ENCODE measurements at places on chromosomes 5 and 9.

DNA sequence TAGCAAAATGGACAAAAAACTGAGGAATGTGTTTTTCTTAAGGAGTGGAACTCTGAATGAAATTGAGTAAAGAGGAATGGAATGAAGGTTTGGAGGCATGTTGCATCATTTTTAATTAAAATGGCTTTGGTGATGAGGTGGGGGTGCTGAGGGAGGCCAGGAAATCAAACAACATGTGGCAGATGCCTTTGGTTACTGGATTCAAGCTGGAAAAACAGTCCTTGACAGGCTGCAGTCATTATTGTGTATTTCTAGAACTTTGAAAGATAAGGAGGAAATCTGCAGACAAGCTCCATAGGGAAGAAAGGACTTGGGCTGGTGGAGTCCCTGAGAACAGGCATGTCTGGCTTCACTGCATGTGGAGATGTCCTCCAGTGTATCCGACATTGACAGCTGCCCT, 203.5 kb upstream of the HAPLN1 start:
- DNase-seq = no peak

DNA sequence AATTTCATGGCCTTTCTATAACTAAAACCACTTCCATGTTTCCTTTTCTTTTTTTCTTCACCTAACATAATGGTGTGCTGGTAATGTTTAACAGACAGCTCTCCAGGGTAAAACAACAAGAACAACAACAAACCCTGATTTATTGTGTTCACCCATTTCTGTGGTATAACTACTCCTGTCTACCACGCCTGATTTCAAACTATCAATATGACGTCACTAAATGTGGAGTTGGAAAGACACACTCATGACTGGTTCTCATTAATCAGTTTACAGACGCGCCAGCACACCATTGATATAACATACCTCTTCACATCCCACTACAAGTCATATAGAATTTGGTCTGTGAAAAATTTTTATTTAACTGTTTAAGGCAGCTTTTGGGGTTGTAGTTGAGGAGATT, 142.9 kb downstream of the ARRDC3 start:
- DNase-seq = no peak

DNA sequence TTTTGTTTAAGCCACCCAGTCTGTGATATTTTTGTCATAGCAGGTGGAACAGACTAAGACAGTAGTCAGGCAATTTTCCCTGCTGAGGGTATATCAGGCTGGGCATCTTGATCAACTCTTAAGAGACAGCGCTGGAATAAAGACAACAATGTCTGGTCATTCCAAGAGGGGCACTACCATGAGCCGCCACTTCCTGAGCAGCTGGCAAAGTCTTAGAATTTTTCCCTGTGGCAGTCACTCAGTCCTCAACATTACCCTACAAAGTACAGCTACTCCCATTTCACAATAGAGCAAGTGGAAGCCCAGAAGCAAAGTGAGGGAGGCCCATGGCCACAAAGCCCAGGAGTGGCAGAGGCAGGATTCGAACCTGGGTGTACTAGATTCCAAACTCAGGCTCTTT, 74.8 kb downstream of the SH3PXD2B start:
- DNase-seq = no peak

DNA sequence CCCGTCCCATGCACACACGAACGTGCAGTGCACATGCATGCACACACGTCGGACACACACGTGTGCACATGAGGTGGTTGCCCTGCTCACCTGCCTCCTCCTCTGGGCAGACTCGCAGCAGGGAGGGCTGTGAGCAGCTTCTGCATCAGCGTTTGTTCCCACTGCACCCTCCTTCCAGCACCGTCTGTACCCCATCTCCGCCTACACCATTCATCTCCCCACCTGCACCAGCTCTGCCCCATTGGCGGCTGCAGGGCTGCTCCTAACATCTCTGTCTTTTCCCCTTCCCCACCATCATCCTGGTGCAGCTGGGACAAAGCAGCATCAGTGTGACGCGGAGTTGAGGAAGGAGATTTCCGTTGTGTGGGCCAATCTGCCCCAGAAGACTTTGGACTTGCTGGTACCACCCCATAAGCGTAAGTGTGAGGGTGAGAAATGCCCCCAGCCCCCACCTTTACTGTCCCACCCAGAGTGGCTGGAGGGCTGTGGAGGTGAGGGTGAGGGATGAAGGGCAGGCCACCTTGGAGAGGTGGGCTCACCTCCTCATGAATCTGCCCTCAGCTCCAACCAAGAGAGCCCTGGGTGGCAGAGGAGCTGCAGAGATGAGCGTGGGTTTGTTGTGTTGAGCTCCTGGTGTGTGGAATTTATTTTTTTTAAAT, 234.6 kb downstream of the CACNA1B start:
- DNase-seq = no peak

DNA sequence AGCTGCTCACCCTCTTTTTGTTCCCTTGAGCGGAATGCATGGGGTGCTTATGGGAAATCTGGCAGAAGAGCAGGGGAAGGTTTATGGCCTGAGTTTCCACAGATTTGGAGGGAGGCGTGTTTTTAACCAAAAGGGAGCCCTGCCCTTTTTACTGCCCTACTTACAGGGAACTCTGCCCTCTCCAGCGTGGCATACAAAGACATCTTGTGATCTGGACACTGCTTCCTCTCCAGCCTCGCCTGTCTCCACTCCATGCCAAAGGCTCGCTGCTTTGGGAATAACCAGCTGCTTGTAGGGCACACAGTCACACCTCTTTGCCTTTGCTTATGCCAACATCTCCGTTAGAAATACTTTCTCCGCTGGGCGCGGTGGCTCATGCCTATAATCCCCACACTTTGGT, 314.2 kb downstream of the ARHGAP26 start:
- DNase-seq = no peak

DNA sequence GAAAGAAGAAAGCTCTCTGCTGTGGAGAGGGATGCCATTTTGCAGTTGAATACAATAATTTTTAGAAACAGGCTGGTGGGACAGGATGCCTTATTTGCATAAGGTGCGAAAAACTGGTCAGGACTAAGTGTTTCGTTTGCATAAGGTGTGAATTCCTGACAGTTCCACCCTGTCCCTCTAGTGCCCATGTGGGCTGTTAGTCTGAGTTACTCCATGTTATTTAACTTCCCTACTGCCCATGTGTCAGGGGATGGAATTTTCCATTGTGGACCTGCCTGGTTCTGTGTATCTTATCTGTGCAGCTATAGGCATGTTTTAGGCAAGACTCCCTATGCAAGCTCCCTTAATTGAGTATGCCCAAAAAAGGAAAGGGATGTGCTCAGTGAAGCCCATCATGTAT, 35.3 kb upstream of the NFIL3 start:
- DNase-seq = no peak

GRCh38 chr5:51517838-51518237, 134.6 kb downstream of the ISL1 start:
- no peak for DNase-seq

DNA sequence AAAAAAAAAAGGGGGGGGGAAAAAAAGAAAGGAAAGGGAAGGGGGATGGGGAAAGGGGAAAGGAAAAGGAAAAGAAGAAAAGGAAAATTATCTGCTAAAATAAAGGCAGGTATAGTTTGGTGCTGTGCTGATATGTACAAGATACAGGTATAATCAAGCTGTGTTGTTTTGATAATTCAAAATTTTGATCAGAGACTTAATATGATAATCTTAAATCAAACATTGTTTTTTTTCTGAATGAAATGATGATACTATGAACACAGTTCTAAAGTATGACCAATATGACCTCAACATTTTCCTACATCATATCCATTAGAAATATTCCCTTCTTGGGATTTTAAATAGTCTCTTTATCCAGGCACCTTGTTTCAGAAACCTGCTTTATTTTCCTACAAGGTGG, 115.6 kb upstream of the TRPM3 start:
- DNase-seq = no peak

- no peak for DNase-seq
These were observed 262.5 kb downstream of the NFIB start for GRCh38 chr9:14051419-14051818.

Data from RCC 7860 (cell line).